Activated CD8-positive, alpha-beta memory T cell treated with anti-CD3 and anti-CD28 coated beads for 48 hours (primary cell): ENCODE measurements at places on chromosomes 1 and 21.

- DNase-seq: no peak
Observed at GRCh38 chr1:241747992-241748391, 95.9 kb downstream of the WDR64 start.

GRCh38 chr1:48790397-48790796, 13.7 kb upstream of the BEND5 start:
- no peak for DNase-seq

- no peak for DNase-seq
Observed at GRCh38 chr1:11678442-11678841, 2.5 kb downstream of the MAD2L2 start.

DNA sequence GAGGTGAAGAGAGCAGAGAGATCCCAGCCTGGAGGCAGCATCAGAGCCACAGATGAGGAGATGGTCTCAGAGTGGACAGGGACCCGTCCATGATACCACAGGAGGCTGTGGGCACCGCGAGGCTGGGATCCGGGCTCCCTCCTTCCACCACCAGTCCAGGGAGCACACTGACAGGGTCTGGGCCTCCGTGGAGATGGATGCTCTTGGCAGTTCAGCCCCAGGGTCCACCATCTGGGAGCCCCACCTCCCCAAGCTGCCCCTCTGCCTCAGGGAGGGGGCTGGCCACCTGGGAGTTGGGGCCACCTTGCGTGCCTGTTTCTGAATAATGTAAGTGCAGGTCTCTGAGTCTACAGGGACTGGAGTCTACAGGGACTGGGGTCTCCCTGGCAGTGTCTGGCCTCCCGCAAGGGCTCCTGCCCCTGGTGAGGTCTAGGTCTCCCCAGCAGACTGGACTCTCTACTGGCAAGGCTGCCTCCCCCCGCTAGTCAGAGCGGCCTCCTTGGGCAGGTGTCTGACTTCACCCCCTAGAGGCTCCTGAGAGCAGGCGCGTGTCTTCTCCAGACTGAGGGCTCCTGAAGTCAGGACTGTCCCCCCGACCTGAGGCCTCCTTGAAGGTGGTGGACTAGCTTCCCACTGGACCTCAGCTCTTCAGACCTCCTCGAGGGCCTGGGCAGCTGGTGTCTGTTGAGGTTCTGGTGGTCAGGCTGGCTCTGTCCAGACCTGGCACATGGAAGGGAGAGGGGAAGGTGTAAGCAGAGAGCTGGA, 218.5 kb downstream of the PTPRU start:
- DNase-seq: no peak
